Effector CD8-positive, alpha-beta T cell (primary cell): ENCODE measurements at places on chromosomes 7 and 10.

GRCh38 chr7:121113288-121113687, 124.8 kb downstream of the CPED1 start:
- DNase-seq, result no peak

- DNase-seq, result no peak
These were observed 75.7 kb downstream of the DNAJC1 start for GRCh38 chr10:21927631-21928353.

DNA sequence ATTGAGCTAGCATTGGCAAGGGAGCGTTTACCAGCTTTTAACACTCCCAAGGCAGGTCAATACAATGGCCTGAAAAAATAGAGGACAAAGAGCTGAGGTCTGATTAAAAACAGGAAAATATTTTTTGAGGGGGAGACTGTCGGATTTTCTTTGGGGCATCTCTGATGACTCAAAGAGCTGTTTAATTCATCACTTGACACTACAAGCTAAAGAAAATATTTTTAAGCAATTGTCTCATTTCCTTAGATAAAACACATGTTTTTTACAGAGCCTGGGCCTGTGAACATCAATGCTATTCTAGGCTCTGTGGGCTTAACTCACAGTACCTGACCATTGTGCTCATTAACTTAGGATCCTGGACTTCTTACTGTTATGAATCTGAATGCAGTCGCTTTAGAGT, 100.8 kb downstream of the NRP1 start:
- no peak for DNase-seq

DNA sequence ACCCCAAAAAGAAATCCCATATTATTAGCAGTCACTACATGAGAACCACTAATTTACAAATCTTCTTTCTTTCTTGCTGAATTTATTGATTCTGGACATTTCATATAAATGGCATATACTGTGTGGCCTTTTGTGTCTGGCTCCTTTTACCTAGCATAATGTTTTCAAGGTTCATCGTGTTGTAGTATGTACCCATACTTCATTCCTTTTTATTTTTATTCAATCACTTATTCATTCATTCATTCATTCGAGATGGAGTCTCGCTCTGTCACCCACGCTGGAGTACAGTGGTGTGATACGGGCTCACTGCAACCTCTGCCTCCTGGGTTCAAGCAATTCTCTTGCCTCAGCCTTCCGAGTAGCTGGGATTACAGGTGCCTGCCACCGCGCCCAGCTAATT, 21.9 kb downstream of the VPS26A start:
- DNase-seq, result no peak

DNA sequence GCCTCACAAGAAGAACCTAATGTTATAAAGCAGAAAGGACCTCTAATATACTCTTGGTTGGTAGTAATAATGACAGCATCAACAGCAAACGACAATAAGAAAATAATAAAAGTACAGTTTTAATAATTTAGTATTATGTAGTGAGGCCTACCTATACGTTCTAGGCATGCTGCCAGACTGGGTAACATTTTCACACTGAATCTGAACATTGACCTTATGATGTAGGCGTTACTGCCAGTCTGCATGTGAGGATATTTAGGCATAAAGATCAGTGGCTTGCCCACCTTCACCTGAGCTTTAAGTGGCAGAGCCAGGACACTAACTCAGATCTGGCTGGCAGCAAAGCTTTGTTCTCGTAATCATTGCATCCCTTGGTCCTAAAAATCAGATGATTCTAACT, 2.5 kb downstream of the FGL2 start:
- DNase-seq, result no peak

DNA sequence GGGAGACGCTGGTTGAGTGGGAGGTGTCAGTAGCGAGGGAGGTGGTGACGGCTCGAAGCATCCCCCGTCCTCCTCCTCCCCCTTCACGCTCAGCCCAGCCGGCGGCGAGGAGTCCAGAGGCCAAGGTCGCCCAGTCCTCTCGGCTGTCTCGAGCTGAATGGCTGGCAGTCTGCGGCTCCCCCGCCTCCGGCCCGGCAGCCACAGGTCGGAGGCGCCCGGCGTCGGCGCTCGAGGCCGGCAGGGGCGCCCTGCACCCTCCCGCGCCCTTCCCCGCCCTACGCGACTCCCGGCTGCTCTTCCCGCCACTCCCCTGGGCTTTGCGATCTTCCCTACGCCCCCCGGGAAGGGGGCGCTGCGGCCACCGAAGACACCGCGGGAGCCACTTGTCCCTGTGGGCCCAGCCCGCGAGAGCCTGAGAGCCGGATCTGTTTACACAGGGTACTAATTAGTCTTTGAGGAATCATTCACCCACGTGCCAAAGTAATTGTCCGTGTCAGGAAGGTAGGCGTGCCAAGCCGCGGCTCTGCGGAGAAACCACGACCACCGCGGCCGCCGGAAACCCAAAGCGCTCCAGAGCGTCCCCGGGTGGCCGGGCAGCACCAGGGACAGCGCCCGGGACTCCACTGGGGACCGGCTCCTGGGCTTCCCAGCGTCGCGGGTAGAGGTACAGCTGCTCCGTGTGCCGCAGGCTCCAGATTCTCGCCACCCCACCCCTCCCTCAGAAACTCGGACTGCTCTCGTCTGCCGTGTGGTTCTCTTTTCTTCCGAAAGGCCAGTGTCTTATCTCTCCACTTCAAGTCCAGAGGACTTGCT, at the start of gene NXPH1:
TSS of gene NXPH1 (plus strand) at position 133 of the 813 bp plus-strand sequence.
- DNase-seq, result no peak

DNA sequence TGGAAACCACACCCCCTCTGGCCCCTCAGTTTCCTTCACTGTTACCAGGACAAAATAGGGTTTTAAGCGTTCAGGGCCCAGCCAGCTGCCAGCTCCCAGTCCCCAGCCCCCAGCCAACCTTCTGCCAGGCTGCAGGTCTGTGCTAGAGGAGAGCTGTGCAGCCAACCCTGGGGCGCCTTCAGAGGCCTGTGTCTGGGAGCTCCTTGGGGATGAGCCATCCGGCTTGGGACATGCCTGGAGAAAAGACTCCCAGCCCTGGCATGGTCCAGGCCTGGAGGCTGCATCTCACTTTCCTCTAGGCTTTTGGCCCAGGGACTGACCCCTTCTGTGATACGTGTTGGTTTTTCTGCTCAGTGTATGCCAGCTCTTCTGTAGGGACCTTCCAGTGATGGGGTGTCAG, 487.6 kb upstream of the MGMT start:
- DNase-seq, result no peak

GRCh38 chr7:148108381-148108780, 482.2 kb upstream of the C7orf33 start:
- no peak for DNase-seq

DNA sequence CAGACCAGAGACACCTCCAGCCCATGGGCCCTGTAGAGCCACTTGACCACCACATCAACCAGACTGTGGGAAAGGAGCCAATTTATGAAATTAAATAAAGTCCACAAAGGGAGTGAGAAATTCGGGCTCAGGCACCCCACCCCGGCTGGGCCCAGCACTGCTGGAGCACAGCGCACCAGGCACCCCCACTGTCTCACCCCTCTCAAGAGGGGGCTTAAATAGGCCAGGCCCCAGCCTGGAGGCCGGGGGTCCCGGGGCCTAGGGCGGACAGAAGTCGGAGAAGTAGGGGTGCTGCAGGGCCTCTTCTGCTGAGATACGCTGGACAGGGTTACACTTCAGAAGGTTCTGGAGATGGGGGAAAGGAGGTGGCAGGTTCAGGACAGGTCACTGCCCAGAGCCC, 3.9 kb downstream of the CDK5 start:
- DNase-seq, result no peak

GRCh38 chr10:24793648-24794379, 70.1 kb upstream of the ARHGAP21 start:
- DNase-seq, result no peak

DNA sequence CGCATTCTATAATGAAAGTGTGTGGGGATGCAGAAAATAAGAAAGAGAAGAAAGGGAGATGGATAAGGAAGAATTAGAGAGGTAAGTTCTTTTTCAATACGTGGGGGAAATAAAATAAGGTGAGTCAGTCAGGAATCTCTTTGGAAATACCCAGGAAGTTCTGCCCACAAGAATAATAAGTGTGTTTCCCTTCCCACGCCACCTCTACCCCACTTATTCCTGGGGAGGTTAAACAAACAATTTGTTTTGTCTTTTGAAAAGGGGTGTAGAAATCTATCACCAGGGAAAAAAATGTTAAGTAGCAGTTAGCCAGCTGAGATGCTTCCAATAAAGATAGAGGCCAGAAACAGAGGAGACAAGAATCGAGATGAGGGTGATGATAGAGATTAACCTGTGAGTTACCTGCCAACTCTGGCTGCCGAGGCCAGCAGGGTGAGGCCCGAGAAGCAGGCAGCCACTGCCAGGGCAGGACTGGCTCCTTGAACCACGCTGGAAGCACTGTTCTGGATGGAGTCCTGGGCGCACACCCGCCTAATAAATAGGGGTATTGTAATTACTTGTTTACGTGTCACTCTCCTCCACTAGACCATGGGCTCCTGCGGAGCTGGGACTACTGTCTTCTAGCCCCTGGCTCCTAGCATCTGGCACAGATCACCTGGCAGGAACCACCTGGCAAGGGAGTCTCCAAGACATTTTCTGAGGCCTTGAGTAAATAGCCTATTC, 191.3 kb downstream of the FGFR2 start:
- DNase-seq, result no peak

- DNase-seq, result peak; percentile 56
These were observed at the start of gene NYAP1 for GRCh38 chr7:100483722-100484672. Gene NYAP1, plus strand, starts transcription at chr7:100483927. Its CDS starts 1,385 bp downstream, at chr7:100485312.

DNA sequence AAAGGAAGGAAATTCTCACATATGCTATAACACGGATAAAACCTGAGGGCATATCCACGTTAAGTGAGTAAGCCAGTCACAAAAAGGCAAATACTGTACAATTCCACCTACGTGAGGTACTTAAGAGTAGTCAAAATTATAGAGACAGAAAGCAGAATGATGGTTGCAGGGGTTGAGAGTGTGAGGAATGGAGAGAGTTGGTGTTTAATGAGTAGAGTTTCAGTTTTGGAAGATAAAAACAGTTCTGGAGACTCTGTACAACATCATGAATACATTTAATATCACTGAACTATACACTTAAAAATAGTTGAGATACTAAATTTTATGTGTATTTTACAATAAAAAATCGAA, 95.1 kb downstream of the SNX13 start:
- no peak for DNase-seq

GRCh38 chr10:78537018-78537417, 503.4 kb downstream of the RPS24 start:
- DNase-seq, result no peak

DNA sequence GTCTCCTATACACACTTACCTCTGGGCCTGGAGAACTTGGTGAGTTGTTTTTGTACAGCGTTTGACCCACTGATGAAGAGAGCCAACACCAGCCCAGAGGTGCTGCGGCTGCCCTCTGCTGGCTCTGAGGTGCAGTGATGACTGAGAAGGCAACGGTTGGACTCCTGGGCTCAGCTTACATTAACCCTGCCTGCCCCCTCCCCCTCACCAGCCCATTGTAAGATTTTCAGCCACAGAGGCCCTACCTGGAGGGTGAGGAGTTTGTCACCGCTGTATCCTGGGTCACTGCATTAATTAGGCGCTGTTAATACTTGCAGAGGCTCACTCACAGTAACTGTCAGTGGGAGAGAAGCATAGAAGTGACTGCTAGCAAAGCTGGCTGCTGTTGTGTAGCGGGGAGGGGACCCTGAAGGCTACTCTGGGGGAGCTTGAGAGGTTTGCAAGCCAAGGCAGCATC, 19.0 kb upstream of the ANKRD2 start:
- peak; percentile 6 for DNase-seq

DNA sequence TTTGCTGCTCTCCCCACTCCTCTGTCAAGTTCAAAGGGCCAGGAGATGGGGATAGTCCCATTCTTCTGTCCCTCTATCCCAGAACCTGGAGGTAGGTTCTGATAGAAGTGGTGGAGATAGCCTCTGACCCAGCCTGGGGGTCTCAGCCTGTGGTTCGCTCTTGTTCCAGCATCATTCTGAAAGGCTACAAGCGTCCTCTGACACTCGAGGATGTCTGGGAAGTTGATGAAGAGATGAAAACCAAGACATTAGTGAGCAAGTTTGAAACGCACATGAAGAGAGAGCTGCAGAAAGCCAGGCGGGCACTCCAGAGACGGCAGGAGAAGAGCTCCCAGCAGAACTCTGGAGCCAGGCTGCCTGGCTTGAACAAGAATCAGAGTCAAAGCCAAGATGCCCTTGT, 14.5 kb downstream of the ABCC2 start:
- no peak for DNase-seq

- no peak for DNase-seq
These were observed 180.5 kb downstream of the SUGCT start for GRCh38 chr7:40315277-40315676.

- no peak for DNase-seq
These were observed 66.8 kb downstream of the NRP1 start for GRCh38 chr10:33267708-33268107.

GRCh38 chr10:127889605-127890195, 3.0 kb downstream of the CLRN3 start:
- no peak for DNase-seq

DNA sequence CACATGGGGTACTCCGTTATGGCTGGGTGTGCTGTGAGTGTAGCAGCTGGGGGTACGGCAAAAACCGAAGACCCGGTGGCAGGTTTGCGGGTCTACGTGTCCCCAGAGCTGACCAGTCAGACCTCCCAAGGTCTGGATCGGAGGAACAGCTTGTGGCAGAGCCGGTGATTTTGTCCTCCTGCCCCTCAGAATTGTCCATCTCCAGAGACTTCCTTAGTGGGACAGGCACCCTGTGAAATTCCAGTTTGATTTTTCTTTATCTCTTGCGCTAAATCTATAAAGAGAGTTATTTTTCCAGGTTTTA, 1.0 kb downstream of the EIF3B start:
- no peak for DNase-seq

DNA sequence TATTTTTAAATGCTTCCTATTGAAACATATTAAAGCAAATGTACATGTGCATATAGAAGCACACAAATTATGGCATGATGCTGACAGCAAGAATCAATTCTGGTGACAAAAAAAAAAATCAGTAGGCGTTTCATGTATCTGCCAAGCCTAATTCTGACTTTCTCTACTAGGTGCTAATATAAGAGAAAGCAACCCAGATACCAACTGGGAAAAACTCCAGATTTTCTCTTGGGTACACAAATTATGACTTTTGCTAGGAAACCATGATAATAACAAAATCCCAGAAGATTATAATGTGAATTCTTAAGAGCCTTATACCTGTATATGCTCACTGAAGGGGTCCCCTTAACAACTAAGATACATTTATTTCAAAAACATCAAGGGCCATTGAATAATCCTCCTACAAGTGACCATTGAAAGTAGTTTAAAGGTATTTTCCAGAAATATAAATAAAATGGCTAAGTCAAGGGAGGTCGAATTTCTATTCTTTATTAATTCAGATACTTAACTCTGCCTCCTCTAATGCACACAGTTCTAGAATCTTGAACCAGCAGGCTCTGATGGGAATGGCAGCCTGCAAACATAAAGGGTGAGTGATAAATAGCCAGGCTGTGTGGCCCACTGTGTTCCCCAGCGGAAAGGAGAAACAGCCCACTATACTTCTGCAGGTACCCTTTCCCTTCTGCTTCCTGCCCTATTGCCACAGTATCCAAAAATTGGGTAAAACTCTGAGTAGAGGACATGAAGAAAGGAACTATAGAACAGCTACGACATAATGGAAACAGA, 84.5 kb downstream of the DGKB start:
- no peak for DNase-seq

GRCh38 chr7:36132012-36132411, 21.0 kb upstream of the EEPD1 start:
- no peak for DNase-seq
